ENCODE measurements at places on chromosomes 5 and 9.

GRCh38 chr5:91271999-91272398 is 111.1 kb downstream of the ARRDC3 start:
- no peak for DNase-seq

DNA sequence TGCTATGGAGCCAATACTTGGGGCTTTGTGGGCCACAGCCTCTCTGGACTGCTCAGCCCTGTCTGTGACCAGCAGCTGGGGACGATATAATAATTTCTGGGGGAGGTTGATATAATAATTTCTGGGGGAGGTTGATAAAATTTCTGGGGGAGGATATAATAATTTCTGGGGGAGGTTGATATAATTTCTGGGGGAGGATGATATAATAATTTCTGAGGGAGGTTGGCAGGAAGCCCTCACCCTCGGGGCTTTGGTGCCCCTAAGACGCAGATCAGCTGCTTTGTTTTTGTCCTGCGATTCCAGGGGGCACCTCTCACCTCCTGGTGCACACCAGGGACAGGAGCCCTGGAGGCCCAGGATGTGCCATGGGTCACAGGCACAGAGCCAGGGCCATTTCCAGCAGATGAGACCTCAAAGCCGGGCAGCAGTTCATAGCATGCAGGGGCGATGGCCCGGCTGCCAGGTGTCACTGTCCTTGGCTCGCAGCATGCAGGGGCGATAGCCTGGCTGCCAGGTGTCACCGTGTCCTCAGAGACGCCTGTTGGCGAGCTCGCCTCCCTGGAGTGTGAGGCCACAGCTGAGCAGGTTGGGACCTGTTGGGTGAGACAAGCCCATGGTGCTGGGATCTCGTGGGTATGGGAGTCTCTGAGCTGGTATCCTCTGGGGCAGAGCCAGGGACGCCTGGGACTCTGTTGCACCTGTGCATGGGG is 3.8 kb upstream of the TOR4A start:
- no peak for DNase-seq

- DNase-seq: no peak
Observed at GRCh38 chr5:96645091-96645490, 17.1 kb upstream of the CAST start.

DNA sequence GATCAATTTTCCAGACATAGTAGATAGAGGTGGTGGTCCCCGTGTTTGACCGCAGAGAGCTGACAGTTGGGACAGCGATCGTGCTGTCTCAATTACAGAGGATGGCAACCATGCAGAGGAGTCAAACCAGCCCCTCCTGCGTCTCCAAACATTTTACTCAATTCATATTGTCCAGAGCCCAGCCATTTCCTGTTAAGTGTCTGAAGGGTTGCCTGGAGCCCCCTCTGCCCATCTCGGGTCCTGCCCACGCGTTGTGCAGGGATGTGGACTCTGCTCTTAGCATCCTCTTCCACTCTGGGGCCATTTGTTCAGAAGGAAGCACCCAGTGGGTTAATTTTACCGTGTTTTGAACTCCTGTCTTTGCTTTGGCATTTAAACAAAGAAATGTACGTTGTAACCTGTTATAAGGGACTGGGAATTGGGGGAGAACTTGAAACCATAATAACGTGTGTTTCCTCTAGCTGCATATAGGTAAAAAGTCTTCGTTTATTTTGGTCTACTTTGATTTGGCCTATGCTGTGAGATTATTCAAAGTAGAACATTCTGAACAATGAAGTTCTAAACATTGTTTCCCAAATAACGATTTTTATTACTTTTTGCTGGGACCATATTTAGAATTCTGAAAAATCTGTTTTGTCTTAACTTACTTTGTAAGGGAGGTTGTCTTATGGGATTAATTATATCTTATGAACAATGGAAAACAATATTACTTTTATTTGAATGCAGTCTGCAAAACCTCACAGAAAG is 876 bp downstream of the EGFLAM start:
- no peak for DNase-seq

DNA sequence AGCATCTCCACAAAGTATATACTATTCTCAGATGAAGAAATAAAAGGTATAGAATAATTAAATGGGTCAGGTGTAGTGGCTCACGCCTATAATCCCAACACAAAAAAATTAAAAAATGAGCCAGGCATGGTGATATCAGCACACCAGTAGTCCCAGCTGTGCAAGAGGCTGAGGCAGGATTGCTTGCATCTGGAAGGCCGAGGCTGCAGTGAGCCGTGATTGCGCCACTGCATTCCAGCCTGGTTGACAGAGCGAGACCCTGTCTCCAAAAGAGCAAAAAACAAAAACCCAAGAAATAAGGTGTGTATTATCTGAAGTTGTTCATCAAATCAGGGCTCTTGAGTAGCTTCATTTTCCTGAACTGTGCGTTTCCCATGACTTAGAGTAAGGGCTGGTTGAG is 83.2 kb upstream of the MYO10 start:
- DNase-seq: no peak

GRCh38 chr9:128556276-128556675 is 3.9 kb downstream of the SPTAN1 start:
- DNase-seq: no peak

DNA sequence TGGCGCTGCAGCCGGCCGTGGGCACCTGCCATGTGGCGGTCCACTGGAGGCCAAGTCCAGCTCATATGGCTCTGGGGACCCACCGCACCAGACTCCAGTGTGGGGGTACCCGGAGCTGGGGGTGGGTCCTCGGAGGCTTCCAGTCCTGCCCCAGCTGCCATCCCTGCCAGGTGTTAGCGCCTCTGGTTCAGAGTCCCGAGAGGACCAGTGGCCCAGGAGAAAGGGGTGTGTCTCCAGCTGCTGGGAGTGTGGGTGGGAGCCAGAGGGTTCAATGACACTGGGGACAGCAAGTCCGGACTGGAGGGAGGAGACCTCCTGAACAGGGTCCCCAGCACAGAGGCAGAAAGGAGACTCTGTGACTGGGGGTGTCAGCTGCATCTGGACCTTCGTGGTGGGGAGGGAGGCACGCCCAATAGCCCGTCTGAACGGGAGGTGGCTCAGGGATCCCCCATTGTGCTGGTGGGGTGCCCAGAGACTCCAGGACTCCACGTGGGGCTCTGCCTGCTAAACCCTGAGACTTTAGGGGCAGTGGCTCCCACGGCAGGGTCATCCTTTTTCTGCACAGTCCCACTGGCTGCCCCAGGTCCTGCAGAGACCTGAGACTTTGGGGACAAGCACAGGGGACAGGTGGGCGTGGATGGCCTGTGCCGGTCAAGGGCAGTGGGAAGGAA is 2.4 kb upstream of the AHRR start:
- peak; percentile 63 for DNase-seq

DNA sequence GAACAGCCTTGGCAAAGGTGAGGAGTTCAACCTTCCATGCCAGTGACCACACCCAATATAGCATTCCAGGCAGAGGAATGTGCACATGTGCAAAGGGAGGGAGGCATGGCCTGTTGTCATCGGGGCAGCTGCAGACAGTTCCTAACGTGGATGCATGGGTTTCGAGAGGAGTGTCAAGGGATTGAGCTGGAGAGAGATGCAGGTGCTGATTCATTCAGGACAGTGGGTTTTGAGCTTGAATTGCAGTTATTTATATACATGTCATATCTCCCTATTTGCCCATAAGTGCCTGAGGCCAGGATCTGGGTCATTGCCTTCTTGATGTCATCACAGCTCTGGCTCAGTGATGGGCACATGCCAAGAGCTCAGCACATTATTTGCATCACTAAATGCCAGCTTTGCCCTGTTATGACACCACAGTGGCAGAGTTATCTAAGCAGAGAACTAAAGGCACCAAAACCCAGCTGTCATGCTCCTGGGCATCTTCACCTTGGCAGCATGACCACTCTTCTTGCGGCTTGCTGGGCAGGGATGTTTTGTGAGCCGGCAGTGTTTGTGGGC is 278.0 kb downstream of the NTRK2 start:
- DNase-seq: no peak

- no peak for DNase-seq
Observed at GRCh38 chr5:74201334-74202081, 439.0 kb downstream of the ENC1 start.

GRCh38 chr5:91219091-91219802 is 163.9 kb downstream of the ARRDC3 start:
- DNase-seq: no peak

DNA sequence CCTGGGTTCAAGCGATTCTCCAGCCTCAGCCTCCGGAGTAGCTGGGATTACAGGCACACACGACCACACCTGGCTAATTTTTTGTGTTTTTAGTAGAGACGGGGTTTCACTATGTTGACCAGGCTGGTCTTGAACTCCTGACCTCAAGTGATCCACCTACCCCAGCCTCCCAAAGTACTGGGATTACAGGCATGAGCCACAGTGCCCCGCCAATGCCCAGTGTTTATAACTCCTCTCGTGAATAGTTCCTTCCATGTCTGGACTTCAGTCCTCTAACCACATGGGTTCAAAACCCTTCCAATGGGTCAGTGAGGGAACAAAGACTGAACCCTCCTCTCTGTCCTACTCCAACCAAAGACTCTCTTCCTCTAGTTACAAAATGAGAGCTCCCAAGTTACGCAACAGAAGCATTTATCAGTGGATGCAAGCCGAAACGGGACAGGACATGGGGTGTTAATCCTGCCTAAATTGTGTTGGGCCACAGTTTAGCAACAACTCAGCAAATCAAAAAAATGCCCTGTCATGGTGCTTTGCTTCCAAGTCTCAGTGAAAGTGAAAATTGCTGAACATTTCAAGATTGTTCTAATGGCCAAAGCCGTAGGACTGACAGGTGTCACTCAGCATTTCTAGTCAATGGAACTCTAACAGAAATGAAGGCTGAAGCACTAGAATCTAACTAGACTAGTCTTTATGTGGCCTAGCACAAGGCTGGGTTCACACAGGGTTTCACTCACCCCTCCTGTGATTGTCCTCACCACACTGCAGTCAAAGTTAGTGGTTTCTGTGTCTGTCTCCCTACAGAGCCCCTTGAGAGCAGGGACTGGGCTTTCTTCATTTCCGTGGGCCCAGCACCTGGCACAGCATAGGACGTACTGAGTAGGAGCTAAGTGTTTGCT is 3.2 kb upstream of the TMEM245 start:
- no peak for DNase-seq

- DNase-seq: no peak
Observed at GRCh38 chr9:136169495-136169894, 35.4 kb downstream of the LHX3 start.

DNA sequence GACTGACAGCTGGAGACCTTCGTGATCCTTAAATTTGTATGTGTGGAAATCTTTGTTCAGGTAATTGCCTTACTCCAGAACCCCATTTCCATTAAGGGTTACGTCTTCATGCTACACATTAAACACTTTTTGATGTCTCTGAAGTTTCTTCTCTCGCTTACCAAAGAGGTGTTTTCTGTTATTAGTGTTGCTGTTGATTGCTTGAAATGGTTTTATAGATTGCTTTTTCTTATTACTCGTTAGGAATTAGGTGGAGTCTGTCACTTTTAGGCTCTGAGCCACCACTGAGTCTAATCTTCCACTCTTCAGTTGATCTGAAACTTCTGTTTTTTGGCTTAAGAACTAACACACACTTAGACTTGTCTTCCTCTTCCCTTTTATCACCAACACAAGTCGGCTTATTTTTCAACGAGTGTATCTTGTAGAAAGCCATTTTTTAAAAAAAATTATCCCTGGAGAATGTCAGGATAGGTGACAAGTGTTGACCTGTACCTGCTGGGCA is 62.2 kb upstream of the PPARGC1B start:
- no peak for DNase-seq

DNA sequence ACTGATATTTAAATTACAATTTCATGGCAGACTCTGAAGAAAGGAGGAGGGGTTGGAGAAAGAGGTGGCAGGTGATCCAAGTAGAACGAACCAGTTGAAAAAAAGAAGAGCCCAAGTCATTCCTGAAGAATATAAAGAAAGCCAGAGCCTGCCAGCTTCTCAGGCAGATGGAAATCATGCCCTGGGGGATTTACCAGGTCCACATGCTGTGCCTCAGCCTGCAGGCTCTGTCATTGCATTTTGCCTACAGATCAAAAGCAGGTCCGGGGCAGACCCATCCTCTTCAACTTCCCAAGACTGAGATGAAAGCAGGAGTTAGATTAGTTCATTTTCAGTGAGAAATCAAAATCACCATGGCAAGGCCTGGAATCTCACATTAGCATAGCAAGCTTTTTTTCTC is 48.5 kb downstream of the GDNF start:
- DNase-seq: no peak

GRCh38 chr9:33307067-33307466 is 16.8 kb downstream of the NFX1 start:
- DNase-seq: no peak
